Stimulated activated CD8-positive, alpha-beta memory T cell treated with anti-CD3 and anti-CD28 coated beads, Interleukin-15, amount 100 ng/mL, for 4 hours (primary cell): ENCODE measurements at places on chromosomes 2 and 18.

DNA sequence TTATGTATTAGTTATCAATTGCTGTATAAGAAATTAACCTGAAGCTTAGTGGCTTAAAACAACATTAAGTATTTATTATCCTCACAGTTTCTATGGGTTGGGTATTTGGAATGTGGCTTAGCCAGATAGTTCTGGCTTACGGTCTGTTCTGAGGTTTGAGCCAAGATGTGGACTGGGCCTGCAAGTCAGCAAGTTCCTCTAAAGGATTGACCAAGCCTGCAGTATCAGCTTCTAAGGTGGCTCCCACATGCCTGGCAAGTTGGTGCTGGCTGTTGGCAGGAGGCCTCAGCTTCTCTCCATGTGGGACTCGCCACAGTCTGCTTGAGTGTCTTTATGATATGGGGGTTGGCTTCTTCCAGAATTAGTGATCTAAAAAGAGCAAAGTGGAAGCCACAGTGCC is 45.0 kb upstream of the TCF4 start:
- DNase-seq: no peak

DNA sequence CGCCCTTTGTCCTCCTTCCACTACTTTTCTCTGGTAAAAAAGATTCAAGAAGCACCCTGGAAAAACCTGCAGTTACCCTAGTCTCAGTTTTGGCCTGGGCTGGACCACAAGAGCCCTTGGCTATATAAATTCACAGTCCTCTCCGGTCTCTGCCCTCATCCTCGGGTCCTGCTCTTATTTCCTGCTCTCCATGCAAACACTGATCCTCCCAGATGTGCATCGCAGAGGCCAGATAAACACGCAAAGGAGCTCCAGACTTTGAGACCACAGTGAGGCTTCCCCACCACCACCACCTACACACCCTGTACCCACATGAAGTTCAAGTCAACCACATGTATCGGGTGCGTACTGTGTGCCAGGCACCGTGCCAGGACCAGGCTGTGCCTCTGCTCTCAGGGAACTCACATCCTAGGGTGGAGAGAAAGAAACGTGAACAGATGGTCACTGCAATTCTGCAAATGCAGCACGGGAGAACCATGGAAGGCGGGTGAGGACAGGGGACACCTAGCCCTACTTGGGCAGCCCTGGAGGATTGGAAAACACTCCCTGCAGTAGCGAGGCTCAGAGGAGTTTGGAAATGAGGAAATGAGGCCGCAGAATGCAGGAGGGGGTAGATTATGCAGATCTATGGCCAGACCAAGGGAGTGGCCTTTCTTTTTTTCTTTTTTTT is 7.4 kb downstream of the CTDSP1 start:
- DNase-seq: peak; percentile 46

GRCh38 chr2:207107131-207107530 is 58.6 kb downstream of the KLF7 start:
- no peak for DNase-seq

GRCh38 chr2:158011055-158011771 is 90.5 kb upstream of the UPP2 start:
- no peak for DNase-seq

GRCh38 chr2:70947556-70948184 is 12.0 kb downstream of the ATP6V1B1 start:
- DNase-seq: no peak

DNA sequence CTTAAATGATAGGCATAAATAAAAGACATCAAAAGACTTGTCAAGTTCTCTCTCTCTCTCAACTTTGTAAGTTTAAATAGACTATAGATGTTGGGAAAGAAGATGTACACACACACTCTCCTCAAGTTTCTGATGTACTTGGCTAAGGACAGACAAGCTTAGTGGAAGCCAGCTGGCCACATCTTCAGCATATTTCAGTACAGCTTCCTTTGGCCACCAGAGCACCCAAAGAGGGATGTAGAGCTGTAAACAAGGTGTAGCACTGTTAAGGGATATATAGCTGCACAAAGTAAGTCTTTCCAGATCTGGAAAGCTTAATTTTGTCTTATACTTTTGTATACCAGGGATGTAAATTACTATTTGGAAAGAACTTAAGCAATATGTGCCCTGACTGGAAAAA is 64.3 kb upstream of the MSTN start:
- no peak for DNase-seq

DNA sequence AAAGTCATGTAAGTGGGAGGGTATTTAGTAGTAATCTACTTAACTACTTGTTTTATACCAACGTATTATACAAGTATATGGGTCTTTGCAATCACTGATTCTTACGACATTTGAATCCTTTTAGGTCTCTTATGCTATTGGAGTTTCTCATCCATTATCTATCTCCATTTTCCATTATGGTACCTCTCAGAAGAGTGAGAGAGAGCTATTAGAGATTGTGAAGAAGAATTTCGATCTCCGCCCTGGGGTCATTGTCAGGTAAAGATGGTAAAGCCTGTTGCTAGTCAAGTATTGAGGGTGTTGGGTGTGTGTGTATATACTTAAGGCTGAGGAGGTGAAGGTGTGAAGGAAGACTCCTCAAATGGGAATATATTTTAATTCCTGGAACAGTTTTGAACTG is 3.8 kb downstream of the MAT2A start:
- DNase-seq: no peak

- DNase-seq: no peak
Observed at GRCh38 chr2:18311420-18312195, 248.8 kb downstream of the RDH14 start.

DNA sequence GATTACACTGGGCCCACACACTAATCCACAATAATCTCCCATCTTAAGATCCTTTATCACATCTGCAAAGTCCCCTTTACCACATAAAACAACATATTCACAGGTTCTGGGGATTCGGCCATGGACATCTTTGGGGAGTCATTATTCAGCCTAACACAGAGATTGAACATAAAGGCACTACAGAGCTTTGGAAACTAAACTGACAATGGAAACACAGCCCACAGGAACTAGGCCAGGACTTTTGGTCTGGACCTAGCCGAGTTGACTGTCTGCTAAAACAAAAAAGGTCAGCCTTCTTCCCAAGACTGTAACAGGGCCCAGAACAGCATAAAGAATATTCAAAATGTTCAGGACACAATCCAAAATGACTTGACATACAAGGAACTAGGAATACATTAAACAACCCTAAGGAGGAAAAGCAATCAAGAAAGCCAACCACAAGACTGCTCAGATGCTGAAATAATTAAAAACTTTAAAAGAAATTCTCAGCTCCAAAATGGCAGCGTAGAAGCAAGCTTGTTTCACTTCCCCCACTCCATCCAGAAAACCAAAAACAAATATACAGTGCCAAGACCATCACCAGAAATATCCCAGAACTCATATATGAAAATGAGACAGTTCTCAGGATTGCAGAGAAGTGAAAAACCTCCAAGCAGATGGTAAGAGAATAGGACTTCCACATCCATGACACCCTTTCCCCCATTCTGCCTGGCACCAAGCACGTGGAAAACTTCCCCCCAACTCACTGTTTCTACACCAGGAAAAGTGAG is 207.8 kb downstream of the ATAD2B start:
- DNase-seq: no peak

DNA sequence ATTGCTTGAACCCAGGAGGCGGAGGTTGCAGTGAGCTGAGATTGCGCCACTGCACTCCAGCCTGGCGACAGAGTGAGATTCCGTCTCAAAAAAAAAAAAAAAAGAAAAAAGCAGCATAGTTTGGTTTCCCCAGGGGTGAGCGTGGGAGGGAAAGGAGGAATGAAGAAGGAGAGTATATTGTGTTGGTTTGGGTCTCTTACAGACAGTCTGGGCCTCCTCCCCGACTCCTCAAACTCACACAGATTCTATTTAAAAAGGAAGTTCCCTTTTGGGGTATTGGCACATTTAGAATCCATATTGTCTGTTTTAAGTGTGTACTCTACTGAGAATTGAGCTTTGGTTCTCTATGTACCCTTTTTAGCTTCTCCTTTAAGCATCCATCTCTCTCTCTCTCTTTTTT is 27.4 kb upstream of the SLC20A1 start:
- no peak for DNase-seq

DNA sequence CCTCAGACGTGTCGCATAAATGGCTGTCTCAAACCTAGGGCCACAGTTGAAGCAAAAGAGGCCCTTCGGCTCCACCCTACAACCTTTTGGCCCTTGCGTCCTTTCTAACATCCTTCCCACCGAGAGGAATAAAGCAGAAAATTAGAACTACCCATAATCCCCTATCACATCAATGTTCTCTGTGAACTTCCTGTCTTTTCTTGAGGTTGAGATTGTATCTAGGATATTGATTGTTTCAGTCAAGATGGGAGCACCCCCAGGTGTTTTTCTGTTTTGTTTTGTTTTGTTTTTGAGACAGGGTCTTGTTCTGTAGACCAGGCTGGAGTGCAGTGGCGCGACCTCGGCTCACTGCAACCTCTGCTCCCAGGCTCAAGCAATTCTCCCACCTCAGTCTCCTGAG is 23.6 kb downstream of the INPP5D start:
- no peak for DNase-seq

DNA sequence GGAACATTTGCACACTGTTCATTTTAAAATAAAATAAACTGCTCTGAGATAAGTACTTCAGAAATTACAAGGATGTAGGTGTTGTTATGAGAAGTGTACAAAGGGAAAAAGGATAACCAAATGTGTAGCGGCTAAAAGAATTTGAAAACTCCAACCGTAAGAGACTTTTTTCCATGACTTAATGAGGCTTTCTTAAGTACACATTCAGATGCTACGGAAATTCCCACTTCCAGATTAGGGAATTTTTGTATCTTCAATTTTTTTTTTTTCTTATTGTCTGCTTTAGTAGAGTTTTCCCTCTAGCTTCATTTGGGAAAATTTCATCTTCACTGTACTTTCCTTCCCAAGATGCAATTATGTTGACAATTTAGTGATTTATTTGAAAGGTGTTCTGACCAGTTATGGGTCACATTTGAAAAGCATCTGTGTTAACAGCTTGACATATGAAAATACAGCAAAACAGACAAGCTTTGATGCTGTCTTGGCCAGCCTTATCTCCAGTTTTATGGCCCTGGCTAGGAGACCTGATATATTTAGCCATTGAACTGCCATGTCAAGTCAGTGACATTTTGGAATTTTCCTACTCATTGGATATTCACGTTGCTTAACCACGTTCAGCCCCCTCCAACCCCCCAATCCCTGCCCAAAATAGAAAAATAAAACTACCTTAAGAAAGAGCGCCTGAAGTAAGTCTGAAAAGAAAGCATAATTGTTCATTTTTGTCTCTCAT is 105.6 kb downstream of the FEZ2 start:
- DNase-seq: no peak

- DNase-seq: no peak
Observed at GRCh38 chr2:160963957-160964356, 196.3 kb upstream of the TANK start.
